ENCODE measurements at places on chromosomes 1 and 21.

DNA sequence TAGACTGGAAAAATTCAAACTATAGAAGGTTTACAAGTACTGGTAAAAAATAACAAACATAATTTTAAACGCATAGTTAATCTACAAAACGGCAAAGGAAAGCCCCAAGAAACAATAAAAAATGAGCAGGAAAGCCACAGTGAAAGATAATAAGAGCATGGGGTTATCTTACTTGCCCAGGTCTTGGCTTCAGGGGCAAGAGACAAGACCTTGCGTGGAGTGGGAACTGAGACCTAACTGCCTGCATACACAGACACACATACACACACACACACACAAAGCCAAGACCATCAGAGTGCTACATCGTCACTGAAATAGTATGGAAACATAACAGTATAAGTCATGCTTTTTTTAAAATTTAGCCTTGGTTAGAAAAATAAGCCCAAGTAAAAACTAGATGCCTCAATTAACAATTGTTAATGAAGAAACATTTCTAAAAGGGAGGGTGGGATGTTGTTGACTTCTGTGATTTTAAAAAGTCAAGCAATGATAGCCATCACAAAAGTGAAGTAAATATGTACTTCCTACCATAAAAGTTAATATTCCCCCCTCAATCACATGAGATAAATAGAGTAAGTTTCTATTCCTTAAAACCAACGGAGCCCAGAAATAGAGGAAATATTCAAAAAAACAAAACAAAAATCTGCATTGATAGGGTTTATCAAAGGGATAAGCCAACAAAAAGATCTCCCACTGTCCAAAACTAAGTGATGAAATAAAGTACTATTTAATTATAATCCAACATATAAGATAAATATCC lies 29.4 kb upstream of the CRP start:
- DNase-seq: no peak

DNA sequence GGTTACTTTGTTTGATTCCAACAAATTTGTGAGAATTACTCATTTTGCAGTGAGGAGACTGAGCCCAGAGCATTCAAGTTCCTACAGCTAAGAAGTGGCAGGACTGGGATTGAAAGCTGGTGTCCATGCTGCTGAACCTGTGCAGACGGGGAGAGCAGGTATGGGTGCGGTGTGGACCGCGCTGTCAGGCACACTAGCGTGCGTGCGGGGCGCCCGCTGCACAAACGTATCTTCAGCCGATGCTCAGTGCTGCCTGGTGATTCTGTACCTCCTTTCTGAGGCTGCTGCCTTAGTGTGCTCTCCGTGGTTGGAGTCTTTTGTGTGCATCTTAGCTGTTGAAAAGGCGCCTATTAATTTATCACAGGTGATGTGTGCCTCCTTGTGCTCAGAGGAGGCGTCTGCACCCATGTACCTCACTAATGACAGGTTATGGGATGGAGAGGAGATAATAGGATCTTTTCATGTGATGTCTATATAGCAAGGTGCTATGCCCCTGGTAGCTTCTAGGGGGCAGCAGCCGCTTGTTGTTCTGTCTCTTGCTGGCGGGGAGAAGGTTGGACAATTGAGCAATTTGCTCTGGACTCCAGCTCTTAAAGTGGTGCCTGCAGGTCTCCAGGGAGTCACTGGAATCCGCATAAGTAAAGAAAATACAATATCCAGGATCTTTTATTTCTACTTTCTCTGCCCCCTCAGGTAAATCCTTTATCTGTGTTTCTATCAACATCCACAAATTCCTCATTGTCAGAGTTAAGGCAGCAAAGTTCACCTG lies 32.5 kb downstream of the PEX14 start:
- peak; percentile 60 for DNase-seq

DNA sequence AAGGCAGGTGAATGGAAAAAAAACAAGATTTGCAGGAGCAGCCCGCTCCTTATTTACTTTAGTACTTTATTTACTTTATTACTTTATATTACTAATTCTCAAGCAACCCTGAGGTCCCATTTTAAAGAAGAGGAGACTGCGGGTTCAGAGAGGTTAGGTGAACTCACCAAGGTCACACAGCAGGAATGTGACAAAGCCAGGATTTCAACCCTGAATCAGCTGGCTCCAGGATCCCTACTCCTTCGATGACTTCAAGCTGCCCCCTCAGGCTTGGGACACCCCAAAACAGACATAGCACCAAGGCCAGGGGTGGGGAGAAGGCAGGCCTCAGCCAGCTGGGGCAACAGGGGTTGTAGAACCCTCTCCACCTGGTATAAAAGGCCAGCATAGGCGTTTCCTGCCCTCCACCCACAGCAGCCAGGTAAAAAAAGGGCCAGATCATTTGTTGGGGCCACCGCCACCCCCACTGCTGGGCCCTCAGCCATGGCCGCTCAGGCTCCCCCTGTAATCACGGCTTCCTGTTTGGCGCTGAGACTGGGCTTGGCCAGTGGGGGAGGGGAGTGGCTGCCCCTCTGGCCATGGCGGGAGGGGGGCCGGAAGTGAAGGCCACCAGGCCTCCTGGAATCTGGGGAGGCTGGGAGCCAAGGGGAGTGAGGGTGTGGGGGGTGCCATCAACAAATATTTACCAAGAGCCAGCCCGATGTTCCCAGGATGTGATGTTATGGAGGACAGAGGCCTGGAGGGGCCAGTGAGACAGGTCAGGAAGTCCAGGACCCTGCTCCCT lies 6.6 kb downstream of the SDC3 start:
- DNase-seq: no peak

GRCh38 chr1:85569737-85570404 lies 10.7 kb upstream of the CCN1 start:
- no peak for DNase-seq

DNA sequence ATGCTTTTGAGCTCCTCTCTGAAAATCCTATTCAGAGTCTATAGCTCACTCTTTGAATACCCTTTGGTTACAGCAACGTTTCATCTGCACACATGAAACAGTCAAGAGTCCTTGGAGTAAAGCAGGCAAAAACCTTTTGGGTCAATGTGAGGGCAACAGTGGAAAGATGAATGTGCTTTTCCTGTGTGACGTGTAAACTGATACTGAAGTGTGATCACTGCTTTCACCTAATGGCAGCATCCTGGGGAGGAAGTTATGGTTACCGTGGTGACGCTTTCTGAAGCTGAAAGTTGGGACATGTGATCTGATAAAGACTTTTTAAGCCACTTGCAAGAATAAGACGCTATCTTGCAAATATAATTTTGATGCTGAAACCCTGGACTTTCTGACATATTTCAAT lies 160.0 kb downstream of the SEC16B start:
- no peak for DNase-seq

- DNase-seq: no peak
Measured at GRCh38 chr1:97105531-97105930, 383.9 kb downstream of the PTBP2 start.

DNA sequence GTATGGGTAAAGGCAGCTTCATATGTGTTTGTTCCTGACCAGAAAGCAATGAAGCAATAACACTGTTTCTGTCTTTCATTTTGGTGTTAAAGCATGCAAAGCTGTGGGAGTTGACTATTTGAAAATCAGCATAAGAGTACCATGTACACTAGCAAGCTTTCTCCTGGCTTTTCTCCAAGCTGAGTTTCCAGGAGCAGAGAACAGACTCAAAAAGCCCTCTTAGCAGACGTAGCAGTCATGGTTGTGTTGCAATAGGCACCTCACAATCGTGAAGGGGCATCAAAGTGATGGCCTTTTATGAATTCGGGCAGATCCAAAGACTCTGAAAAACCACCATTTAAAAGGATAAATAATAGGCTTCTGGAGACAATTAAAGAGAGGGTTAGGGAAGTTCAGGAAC lies 159.7 kb downstream of the PTGER3 start:
- no peak for DNase-seq

DNA sequence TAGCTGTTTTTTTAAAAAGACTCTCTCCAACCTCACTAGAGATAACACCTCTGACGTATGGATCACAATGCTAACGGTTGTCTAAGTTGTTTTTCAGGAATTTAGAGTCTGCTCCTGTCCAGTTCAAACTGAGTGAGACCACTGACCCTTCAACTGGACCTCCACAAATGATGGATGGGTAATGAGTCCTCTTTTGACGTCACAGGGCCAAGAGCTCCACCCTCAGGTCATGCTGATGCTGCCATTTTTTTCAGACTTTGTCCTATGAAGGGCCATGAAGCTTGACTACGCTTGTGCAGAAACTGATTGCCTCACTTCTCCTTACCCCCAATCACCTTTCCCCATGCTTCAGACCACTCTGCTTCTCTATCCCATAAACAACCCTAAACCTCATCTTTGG lies 16.6 kb downstream of the GRIK3 start:
- no peak for DNase-seq

DNA sequence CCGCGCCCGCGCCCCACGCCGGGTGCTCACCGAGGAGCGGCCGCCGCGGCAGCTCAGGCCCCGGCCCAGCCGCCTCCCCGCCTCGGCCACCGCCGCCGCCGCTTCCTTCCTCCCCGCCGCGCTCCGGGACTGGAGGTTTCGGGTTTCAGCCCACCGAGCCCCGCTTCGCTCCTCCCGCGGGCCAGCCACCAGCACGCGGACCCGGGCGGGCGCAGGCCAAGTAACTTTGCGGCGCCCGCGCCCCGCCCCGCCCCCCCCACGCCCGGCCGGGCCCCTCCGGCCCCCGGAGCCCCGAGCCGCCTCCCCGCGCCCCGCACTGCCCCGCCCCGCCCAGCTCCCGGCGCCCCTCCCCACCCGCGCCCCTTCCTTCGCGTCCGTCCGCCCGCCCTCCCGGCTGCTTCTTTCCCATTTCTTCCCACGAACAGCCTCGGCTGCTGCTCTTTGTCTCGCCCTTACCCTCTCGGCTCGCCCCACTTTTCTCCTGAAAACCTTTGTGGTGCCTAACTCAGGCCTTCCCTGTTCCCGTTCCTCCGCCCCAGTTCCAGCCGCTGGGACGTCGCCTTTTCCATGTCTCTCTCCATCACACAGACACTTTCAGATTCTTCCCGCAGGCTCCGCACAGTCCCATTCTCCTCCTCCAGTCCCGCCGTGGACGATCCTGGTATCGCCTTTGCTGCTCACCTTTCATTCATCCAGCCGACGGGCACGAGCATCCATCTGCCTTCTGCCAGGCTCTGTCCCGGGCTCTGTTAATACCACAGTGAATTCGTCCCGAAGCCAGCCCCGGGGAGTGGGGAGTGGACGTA lies at the start of gene GPR161:
TSS of gene GPR161 (minus strand) at position 222 of the 806 bp plus-strand sequence. CDS start 32,080 bp downstream, outside the sequence.
- DNase-seq: peak; percentile 20

DNA sequence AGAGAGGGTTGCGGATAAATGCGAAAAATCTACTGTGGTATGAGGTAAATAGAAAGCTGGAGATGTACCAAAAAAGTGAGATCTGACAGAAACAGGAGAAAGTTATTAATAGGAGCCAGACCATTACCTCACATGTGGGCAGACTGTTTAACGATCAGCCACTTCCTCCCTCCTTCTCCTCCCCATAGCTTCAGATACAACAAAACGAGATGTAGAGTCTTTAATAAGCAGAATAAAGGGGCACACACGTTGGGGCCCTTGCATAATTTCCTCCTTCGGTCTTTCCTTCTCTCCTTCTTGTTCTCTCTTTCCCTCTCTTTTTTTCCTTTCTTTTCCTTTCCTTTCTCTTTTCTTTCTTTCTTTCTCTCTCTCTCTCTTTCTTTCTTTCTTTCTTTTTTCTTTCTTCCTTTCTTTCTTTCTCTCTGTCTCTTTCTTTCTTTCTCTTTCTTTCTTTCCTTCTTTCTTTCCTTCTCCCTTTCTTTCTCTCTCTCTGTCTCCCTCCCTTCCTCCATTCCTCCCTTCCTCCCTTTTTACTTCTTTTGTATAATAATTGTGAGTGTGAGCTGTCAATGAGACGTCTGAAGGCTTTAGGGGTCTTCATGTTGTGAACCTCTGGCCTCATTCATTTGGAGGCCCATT lies 242.1 kb downstream of the GRIK1 start:
- DNase-seq: no peak

- DNase-seq: no peak
Measured at GRCh38 chr1:10685808-10686403, 110.5 kb downstream of the CASZ1 start.

- no peak for DNase-seq
Measured at GRCh38 chr1:244405856-244406255, 45.9 kb downstream of the ADSS2 start.

DNA sequence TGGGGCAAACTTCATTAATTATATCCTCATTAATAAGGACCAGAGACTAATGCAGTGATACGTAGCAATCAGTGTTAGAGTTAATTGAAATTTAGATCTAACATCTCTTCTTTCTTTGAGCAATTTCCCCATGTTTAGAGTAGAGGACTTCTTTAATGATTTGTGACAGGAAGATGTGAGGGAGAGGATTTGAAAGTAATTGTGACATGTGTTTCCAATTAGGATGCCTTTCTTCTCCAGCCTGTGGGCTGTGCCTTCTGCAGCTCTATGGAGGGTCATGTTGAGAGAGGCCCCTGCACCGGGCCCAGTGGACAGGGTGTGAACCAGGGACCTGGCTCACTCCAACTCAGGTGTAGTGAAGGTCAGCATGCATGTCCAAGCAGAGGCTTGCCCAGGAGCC lies 103.0 kb downstream of the GREM2 start:
- DNase-seq: no peak

DNA sequence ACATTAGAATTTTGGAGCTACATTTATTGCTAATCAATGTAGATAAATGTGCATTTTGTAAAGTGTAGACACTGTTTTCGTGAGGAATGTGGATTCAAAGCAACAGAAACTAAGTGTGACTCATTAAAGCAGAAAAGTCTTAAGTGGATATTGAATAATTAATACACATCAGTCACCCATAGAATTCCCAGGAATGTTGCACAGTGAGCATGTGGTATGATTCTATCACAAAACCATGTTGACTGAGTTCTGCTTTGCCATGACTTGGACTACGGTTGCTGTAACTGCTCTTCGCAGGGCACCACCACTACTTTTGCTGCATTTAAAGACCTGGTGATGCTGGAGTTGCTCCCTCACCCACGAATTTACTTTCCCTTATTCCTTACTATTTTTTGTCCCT lies 471.8 kb downstream of the KCNT2 start:
- no peak for DNase-seq

GRCh38 chr1:61568460-61569302 lies 156.3 kb downstream of the TM2D1 start:
- no peak for DNase-seq

DNA sequence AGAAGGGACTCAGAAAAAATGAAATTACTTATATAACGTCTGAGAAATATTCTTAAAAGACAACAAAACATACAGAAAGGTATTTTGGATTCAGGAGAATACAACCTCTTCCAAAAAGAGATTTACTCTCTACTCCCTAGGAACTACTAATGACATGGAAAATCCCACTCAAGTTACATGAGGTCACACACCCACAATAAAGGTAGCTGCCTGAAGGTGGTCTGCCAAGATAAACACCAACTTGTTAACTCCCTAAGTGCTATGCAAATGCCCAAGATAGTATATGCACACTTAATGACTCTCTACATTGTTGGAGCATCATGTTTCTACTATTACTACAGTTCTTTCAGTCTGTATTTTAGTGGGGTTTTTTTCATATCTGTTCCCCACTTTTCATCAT lies 26.5 kb downstream of the RERE start:
- no peak for DNase-seq

GRCh38 chr1:185291652-185292051 lies 25.4 kb downstream of the IVNS1ABP start:
- DNase-seq: no peak

- no peak for DNase-seq
Measured at GRCh38 chr1:1125945-1126344, 10.1 kb upstream of the C1orf159 start.

GRCh38 chr21:35482096-35482495 lies 433.0 kb upstream of the RUNX1 start:
- DNase-seq: no peak
